ENCODE measurements at places on chromosomes 2 and 18.
A peak's percentile ranks its signal among the peaks of the same experiment; 100 is the strongest.

DNA sequence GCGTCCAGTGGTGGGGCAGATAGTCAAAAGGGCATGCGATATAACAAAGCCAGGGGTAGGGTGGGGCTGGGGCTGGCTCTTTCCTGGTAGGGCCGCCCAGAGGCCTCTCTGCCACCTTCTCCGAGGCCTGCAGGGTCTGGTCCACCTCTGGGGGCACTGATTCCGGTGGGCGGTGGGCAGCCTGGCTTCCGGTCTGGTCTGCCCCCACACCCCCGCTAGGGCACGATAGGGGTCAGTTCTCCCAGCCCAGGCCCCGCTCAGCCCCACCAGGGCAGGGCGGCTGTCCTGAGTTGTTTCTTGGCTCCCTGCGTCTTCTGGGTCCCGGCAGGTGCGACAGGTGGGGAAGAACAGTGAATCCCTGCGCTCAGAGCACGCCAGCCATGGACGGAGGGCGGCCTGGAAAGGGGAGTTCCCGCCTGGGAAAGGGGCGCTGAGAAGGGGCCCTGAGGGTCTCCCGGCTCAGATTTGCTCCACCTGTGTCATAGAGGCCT, 707 bp upstream of the ERFE start:
- no peak for DNase-seq

DNA sequence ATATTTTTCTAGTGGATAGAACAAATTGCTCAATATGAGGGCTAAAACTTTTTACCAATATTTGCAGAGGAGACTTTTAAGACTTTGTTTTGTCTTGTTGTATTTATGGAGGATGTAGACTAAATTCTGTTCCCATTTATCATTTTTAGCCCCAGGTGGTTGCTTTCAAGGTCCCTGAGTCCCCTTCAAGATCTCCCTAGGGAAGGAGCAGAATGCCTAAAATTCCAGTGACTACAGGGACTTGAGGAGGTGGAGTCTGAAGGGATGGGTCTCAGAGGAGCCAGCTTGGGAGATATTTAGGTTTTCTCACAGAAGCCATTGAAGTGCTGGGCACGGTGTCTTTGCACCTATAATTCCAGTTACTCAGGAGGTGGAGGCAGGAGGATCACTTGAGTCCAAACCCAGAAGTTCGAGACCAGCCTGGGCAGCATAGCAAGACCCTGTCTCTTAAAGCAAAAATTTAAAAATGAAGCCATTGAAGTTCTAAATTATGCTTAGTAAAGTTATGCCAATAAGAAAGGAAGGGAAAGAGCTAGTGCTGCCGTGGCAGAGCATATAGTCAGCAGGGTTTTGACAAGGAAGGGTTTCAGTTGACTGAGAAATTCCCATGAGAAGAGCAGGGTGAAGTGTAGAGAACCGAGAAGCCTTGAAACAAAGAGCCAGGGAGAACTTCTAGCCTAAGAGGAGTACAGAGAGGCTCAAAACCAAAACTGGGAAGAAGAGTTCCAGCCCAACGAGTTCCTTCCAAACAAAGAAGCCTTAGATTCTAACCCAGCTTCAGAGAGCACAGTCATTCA, 43.4 kb downstream of the COMMD1 start:
- DNase-seq, result no peak

GRCh38 chr18:23689616-23690504, 607 bp downstream of the LAMA3 start:
- DNase-seq, result peak; percentile 86

- peak; percentile 99 for DNase-seq
Observed at GRCh38 chr18:62678847-62679485, 36.4 kb upstream of the PHLPP1 start.

DNA sequence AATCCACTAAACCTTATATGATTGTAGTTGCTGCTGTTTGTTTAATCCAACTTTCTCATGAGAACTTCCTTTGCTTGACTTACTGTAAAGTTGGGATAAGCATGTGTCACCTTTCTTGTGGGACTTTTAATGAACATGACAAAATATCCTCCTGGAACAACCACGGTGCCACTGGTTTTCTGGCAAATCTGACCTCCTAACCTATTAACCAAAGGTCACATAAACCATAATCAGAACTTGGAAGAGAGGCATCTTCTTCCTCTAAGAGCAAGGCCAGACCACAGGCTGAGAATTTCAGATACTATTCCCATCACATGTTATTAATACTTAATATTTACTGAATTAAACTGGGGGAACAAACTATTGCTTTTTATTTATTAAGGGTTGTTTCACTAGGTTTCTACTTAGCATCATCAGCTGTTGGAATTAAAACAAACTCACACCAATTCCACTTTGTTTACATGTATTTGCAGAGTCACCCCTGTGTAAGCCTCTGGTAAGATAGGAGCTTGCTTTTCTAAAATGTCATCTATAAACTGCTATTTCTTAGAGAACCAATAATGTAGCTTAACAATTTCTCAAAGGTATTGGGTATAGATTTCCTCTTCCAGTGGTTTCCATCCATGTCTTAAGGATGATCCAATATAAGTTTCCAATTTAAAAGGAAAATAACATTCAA, 2.2 kb downstream of the SLC40A1 start:
- no peak for DNase-seq

DNA sequence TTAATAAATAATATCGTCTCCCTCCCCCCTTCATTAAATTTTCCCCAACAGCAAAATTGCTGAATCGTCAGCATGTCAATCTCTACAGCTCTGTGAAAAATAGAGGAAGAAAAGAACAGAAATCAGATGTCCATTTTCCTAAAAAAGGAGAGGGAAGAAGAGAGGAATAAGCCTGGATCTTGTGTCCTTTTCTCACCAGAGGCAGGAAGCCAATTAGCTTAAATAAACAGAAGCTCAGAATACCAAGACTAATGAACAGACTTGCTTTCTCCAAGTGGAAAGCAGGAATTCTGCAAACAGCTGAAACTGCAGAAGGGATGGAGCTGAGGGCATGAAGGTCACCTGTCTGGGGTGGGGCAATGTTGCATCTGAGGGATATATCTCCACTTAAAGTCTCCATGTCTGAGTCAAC, 265.7 kb downstream of the CCDC85A start:
- peak; percentile 75 for DNase-seq
